Activated CD4-positive, alpha-beta T cell treated with anti-CD3 and anti-CD28 coated beads, Interleukin-2, Interleukin-6, amounts not matched to agents 100 ng/mL and 50 ng/mL, durations not matched to agents 16 hours and 8 hours (primary cell): ENCODE measurements at places on chromosomes 12 and 14.

DNA sequence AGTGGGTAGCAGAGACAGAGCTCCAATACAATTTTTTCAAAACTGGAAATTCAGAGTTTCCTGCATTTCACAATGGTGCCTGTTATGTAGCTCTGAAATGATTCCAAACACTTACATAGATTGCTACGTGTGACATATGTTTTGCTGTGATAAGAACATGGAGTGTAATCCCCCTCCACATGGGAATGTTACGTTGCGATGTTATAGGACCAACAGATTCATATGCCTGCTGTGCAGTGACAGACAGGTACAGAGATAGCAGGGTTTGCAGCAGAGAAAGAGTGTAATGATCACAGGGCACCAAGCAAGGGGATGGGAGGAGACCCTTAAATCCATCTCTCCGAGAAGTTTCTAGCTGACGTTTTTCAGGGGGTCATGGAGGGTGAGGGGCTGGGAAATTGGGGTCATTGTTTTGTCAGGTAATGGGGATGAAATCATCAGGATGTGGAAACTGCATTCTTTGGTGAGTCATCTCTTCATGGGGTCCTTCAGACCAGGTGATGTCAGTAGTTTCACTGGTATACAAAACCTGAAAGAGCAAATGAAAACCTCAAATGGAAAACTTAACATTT lies 76.6 kb upstream of the OSBPL8 start:
- DNase-seq = peak; percentile 15

GRCh38 chr12:28316049-28316448 lies 125.8 kb downstream of the CCDC91 start:
- no peak for DNase-seq

DNA sequence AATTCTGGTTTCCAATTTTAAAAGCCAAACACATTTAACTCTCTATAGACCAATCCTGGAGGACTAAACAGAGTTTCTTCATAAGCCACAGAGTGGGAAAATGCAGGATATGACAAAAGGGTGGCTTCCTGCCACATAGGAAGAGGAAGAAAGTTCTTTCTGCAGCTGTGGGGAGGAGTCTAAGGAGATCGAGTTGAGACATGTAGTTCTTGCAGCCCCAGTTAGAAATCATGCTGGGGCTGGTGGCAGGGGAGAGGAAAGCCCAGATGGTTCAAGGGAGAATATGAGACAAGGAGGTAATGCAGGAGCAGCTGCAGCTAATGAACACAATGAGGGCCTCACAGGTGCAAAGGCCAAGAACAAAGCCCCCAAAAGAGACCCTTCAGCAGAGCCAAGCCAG lies 85.0 kb upstream of the ARID2 start:
- DNase-seq = peak; percentile 13

DNA sequence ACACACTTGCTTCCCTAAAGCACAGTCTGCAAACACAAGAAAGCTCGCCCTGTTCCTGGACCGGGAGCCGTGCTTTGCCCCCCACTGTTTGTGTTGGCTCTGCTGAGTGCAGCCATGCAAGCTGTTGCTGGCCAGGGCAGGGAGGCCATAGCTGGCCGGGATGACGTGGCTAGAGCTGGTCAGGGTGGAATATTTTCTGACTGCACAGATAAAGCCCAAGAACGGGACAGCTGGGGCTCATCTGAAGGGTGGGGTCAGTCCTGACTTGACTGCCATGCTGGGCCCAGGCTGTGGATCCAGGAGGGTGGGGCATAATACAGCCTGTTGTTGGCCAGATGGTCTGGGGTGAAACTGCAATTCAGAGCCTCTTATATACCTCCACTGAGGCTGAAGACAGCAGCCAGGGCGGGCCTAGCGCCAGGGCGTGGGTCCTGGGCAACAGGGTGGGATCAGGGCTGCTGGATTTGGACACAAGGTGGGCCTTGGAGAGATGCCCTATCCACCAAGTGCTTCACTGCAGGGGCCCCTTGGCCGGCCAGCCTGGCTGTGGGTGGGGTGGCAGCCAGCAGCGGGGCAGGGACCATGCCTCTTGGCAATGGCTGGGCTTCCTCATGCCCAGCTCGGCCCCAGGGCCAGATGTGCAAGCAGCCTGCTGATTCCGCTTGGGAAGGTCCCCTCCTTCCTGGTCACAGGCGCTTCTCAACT lies 14.8 kb downstream of the KMT5A start:
- no peak for DNase-seq

- DNase-seq = no peak
Measured at GRCh38 chr14:89397569-89398230, 19.3 kb downstream of the FOXN3 start.

DNA sequence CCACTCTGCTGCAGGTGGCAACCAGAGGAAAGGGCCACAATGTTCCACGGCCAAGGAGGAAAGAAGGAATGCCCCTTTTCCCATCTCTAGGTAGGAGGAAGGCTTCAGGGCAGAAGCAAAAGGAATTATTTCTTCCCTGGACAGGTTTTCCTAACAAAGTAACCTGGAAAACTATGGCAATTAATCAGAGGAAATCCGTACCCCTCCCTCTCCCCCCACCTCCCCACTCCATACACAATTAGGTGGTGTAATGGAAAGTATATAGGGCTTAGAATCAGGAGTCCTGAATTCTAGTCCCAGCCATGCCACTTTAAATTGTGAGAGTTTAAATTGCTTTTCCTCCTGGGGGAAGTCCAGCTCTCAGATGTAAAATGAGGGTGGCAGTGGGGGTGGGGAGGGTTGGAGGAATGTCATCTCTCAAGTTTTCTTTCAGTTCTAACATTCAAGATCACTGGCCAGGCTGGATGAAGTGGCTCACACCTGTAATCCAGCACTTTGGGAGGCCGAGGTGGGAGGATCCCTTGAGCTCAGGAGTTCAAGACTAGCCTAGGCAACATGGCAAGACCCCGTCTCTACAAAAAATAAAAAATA lies 1.7 kb downstream of the DHH start:
- DNase-seq = no peak

DNA sequence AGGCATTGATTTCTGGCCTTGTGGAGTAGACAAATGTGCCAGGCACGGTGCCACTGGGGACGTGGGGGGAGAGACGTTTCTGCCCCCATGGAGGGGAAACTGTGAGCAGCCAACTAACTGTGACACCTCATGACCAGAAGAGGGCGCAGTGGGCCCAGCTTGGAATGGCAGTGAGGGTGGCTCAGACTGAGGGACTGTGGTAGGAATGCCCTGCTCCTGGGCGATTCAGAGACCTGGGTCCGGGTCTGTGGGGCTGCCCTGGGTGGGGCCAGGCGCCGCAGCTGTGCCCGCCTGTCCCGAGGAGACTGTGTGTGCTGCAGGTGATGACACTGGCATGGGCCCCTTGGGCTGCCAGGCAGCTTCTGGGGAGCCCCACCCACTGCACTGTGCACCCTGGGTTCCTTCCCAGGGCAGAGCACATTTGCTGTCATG lies 60.6 kb downstream of the SLC25A47 start:
- peak; percentile 75 for DNase-seq

DNA sequence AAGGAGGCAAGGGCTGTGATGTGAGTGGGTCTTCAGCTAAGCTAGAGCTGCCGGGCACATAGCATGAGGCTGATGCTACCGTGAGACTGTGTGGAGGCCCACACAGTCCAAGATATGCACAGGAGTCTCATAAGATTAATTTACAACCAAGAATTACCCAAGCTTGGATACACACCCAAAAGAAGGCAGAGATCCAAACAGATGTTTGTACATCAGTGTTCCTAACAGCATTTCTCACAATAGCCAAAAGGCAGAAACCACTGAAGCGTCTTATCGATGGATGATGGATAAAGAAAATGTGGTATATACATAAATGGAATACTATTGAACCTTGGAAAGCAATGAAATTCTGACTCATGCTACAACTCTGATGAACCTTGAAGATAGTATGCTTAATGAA lies 40.8 kb upstream of the RIC8B start:
- DNase-seq = no peak

GRCh38 chr12:23484238-23484637 lies 465.2 kb downstream of the SOX5 start:
- no peak for DNase-seq
